Esophagus muscularis mucosa (tissue), 4 donors: ENCODE measurements at places on chromosomes 2 and 18. TPM values are rescaled to one million over a fixed set of nuclear protein-coding genes. Genes with fewer than 3 reads are reported as not detected.

Gene ALPG
- not detected for total RNA-seq

Gene HADHB
- 205 TPM for total RNA-seq

Gene COL5A2
- 49.9 TPM for total RNA-seq

Gene RNF125
- 5.2 TPM for total RNA-seq

Gene CD207
- total RNA-seq, result 1.0 TPM

Gene CPO
- 0.33 TPM for total RNA-seq

Gene GNAL
- total RNA-seq, result 19.5 TPM

DNA sequence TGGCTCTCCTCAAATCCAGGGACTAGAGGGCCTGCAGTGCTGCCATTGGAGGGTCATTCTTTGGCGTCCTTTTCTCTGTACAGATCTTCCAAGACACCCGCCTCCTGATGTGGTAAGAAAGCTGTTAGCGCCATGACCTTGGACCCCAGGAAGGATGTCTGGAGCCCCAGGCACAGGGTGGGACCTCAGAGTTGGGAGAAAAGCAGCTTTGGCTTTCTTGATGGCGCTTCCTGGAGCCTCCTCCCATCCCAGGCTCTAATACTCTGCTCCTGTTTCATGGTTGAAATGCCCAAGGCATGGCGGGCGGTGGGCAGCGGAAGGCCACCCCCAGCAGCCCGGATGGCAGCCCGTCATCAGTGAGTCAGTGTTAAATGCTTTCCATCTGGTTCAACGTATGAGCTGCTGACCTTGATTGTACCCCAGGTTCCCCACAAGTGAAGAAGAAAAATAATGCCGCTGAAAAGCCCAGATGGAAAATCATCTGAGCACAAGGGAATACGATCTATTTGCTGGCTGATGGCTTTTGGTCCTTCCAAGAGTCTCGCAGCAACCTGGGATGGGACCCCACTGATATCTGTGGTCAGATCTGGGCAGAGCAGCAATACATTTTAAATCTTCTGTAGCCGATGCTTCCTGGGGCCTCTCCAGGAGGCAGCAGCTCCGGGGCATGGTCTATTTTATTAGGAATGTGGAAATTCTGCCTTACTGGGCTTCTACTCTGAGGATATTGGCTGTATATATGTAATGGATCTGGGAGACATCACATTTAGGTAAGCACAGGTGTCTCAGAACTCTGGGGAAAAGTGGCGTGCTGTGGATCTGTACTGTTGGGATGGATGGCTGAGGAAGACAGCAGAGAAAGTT is 15.1 kb downstream of the ACKR3 start:
- DNase-seq, result no peak

DNA sequence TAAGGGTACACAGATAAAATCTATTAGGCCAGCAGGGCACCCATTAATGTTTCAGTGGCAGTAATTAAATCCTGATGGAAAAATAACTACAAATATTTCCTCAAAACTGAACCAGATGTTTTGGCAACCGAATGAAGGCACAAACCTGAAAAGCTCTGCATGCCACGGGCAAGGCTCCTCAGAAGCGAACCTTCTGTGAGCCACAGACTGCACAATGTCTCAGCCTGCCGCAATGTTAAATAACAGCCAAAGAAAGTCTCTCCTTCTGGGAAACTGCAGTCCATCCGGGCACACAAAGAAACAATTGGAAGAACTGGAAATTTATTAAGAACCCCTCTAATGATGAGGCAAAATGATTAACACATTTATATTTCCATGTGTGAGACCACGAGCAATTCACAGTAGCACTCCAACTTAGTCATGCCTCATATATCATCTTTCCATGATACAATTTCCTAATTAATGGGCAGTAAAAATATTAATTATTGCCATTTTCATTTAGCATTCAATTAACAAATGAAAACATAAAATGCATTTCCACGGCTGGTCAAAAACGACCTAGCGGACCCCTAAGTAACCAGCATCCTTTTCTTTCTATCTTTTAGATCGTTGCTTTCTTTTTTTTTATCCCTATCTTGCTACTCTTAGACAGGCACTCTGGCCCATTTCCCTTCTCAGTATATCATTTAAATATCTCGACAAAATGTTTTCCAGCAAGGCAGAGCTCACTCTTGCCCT is 237.5 kb downstream of the EPHA4 start:
- no peak for DNase-seq

DNA sequence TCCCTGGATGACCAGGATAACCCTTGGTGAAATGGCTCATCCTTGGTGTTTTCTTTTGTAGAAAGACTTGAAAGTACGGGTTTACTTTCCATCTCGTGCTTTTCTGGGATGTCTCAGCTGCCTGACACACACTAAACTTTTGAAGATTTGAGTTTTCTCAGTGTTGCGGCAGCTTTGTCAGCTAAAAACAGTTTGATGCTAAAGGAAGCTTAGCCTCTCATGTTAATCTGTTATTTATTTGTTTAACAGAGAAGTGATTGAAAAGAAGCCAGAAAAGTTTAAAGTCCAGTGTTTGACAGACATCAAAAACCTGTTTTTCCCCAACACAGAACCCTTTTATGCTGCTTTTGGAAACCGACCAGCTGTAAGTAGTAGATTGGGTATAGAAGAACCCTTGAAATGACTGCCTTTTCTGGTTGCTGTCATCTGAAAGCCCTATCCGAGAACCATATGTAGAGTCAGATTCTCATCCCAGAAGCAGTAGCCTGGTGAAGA is 72.8 kb downstream of the LPIN1 start:
- DNase-seq, result no peak

DNA sequence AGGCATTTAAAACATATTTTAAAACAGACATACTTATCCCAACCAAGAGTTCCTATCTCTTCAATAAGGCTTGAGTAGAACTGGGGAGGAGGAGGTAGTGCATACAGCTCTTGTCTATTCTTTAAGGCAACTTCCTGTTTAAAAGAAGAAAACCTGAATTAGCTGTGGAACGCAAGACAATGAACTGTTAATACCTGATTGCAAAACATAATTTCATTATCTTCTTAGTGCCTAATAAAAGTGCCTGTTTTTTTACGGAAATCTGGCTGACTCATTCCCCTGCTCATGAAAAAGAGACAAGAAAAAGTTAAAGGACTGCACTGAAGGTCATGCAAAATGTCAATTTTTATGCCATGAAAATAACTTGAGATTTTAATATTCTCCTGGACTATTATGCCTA is 19.2 kb downstream of the FANCL start:
- DNase-seq, result no peak

DNA sequence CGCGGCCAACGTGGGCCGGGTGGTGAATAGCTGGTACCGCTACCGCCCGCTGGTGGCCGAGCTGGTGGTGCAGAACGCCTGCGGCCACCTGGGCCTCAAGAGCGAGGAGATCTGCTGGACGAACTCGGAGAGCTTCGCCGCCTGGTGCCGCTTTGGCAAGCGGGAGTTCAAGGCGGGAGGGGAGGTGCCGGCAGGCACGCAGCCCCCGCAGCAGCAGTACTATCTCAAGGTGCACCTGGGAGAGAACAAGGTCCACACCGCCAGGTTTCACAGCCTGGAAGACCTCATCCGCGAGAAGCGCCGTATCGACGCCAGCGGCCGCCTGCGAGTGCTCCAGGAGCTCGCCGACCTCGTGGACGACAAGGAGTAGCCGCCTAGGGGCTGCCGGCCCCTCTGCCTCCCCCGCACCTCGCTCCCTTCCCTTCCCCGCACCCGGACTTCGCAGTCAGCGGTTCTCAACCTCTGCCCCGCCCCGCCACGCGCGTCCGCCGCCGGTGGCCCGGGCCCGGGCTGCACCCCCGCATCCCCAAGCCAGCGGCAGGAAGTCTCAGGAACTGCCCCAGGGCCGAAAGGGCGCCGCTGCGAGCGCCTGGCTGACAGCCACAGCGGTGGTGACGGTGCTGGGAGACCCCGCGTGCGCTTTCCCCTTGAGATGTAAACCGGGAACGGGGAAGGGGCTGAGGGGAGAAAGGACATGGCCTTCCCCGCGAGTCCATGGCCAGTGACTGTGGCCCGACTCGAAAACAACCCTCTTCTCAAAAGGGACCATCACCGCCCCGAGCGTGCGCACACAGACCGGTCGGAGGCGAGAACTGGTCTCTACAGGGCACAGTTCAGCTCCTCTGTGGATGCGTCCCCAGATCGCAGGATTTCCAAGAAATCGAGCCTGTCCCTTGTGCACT is 2.2 kb downstream of the LRATD1 start:
- no peak for DNase-seq

DNA sequence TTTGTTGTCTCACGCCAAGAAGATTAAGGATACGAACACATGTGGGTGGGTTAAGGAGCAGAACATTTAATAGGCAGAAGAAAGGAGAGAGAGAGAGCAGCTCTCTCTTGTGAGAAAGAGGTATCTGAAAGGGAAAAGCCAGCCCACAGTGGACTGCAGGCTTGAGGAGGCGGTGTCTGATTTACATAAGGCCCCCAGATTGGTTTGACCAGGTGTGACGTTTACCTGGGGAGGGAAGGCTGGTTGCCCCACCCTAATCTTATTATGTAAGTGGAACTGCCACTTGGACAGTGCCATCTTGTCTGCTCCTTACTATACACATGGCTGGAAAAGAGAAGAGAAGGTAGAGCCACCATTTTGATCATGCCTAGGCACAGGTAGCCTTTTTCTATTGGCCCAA is 189.2 kb downstream of the NCK2 start:
- DNase-seq, result no peak

DNA sequence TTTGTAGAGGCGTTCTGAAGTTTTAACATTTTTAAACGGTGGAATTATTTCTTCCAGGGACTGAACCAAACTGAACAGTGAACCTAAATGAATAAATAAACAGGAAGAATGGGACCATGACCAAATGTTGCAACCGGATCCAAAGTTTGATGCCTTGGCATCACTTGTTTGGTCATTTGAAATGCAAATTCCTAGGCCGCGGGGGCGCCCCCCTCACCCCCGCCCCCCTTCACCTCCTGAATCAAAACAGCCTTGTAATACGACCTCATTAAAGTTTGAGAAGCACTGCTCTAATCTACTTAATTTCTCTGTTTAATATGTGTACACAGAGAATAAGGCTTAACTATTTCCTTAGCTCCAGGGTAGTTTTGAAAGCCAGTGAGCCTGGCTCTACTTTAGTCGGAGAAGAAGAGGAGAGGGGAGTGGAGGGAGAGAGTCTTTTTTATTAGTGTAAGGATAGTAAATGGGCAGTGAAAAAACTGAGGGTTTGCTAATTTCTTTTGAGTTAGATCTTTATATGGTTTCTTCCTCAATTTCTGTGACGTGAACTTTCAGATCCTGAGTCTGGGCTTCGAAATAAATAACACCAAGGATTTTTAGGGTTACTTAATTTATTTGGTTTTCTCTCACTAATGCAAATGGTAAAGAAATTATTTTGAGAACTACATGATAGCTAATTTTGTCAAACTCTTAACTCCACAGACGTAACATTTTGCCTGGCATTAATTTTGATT is 5.7 kb downstream of the C2orf80 start:
- no peak for DNase-seq

DNA sequence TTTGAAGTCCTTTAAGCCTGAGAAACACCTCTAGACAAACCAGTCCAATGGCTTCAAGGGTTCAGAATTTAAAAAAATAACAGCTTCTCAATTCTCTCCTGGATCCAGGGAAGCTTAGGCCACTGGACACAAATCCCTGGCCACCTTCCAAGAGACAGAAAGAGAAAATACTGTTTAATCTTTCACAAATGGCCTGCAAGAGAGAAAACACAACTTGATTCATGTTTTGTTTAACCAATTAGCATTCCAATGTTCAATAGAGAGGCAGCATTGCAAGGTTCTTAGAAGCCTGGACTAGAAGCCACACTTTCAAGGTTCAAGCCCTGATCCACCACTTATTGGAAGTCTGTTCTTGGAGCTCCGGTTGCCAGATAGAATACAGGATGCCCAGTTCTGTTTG is 109.0 kb upstream of the PARD3B start:
- no peak for DNase-seq

- DNase-seq, result no peak
Observed at GRCh38 chr2:222332116-222332515, 33.3 kb upstream of the PAX3 start.

DNA sequence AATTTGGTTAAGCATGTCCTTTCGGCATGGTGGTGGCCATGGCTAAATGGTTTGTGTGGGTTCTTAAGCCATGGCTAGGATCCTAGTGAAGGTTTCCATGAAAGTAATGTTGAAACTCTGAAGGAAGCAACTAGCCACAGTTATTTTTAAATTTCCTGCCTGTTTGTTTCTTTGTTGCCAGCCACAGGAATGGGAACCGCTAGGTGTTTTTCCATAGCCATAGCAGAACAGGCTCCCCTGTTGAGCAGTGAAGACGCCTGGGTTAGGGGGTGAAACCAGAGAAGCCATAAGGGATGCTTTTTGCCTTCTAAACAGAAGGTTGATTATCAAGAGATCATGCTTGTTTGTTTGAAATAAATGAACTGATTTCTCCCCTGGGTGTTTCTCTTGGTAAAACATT is 60.1 kb upstream of the CHMP1B start:
- no peak for DNase-seq

DNA sequence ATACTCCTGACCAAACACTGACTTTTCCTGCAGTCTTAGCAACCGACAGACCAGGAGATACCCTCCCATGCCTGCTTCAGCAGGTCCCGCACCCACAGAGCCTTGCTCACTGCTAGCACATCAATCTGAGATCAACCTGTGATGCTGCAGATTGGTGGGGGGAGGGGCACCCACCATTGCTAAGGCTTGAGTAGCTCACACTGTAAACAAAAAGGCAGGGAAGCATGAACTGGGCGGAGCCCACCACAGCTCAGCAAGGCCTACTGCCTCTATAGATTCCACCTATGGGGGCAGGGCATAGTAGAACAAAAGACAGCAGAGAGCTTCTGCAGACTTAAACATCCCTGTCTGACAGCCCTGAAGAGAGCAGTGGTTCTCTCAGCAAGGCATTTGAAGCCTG is 109.7 kb downstream of the SP100 start:
- no peak for DNase-seq

DNA sequence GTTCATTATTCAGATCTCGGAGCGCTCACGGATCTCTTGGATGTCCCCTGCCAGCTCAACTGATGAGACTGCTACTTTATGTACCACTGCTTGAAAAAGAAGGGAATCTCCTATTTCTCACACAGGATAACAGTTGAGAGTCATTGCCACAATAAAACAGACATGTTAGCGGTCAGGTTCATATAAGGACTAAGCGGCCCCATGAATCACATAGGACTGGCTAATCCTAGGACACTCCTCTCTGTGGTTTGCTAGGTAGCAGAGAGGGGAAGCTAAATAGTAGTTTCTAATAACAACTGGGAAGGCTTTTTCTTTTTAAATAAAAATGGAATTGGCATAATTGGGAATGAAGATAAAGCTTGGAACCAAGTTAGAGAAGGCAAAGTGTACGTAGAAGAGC is 15.9 kb upstream of the TGFA start:
- no peak for DNase-seq

DNA sequence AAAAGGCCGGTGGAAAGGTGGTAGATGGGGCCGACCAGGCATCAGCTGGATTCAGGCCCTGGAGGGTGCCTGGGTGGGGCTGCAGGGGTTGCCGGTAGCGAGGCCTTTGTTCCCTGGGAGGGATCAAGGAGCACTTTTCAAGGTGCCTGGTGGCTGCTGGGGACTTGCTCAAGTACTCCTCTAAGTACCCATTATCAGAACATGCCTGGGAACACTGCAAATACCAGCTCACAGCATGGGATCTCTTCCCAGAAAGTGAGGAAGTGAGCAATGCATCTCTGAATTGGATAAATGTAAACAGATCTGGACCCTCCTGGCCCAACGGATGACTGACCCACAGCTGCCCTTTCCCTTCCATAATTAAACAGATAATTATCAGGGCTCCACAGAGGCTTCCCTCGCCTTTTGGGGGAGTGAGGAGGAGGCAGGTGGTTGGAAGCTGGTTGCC is 210.5 kb downstream of the SH3RF3 start:
- DNase-seq, result no peak
